ENCODE measurements at places on chromosomes 3 and 15.

DNA sequence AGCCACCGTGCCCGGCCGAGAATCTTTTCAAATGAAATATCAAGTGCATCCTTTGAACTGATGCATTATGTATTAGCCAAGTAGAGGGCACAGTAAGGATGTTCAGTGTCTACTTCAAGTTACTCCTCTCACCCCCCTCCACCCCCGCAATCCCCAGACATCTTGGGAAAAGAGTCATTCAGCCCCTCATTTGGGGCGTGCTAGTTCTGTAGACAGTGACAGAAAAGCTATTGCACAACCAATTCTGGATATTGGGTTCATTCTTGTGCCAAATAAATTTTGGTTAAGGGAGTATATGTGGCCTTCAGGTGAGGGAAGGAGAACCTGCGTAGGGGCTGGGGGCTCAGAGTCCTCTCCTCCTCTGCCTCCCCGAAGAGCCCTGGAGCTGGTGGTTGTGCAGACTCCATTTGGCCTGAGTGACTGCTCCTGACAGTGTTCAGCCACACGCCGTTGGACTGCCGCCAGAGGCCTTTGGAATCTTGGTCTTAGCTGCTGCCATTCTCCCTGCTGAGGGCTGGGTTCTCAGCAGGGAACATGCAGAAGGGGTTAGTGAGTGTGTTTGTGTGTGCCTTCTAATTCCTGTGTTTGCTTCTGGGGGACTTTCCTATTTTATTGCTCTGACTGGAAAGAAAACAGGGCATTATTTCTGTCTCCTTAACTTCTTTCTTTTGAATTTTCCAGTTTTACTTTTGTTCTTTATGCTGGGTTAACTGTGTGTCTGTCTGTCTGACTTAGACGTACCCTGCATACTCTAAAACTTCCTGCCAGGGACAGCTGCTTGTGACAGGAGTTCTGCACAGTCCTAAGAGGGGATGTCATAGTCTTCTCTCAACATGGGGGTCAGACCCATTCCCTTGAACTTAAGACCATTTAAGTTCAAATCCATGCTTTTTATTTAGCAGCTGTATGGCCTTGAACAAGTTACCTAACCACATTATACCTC lies 21.0 kb downstream of the RARB start:
- DNase-seq = no peak

GRCh38 chr15:34436956-34437442 lies 609 bp downstream of the GOLGA8A start:
- DNase-seq = no peak

- no peak for DNase-seq
These were observed 103.6 kb upstream of the PFN2 start for GRCh38 chr3:150074277-150074676.

DNA sequence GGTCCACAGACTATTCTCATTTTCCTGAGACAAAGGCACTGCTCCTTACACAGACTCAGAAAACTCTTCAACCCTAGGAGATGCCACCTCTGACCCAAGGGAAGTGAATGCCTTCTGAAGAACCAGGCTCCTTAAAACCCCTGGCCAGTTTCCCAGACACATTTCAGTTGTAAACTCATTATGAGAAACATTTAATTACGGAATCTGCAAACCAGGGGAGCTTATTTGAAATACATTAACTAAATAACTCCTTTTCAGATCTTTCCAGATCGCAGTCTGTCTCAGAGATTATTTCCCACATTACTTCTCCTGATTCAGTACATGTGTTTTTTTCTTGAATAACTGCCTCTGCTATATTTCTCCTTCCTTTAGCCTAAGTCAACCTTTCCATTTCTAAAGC lies 17.6 kb downstream of the MYO5A start:
- DNase-seq = no peak
